ENCODE measurements at places on chromosomes 6 and 20.

GRCh38 chr6:160391419-160392116 is 43.4 kb downstream of the SLC22A3 start:
- no peak for DNase-seq

DNA sequence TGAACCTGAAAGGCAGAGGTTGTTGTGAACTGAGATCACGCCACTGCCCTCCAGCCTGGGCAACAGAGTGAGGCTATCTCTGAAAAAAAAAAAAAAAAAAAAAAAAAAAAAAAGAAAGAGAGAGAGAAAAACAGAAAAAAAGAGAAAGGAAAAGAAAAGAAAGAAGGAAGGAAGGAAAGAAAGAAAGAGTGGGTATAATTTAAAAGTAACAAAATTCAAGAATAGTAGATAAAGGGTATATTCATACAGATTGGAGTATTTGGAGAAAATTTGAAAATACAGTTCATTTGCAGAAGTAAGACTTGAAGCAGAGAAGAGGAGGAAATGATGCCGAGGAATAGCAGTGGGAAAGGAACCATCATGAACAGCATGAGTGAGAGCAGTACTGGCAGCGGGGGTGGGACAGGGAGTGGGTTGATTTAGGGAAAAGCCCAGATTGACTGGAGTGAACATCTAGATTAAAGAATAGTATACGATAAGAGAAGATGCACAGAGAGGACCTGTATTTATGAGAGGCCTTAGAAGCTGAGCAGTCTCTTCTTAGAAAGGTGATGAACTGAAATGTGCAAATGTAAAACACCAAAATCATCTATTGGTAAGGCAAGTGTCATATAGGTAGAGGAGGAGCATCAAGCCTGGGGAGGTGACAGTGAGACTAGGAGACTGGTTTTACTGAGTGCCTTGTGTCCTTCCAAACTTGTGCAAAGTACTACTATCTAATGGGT is 17.8 kb upstream of the HLA-DRB1 start:
- no peak for DNase-seq

DNA sequence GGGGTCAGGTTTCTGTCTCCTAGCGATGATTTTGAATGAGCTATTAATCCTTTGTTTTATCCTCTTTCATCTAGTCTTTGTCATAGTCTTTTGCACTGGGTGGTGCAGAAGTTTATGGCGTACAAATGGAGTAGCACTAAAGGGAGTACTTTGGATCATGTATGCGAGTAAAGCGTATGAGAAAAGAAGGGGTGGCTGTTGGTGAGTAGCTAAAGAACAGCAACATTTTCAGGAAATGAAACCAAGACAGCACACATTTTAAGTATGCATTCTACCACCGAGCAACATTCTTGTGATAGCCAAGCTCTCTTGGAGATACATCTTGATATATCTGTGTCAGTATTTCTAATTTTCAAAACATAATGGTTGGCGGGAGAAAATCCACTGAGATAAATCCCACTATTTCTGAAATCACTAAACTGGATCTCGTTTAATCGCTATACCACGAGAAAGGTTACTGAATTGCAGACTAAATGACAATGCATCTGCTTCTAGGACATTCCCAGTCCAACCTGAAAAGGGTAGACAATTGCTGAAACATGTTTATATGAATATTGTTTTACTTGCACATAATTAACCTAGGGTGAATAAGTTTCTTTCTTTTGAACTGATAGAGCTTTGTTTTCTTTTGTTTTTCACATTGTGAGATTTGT is 196.1 kb downstream of the TRIM27 start:
- no peak for DNase-seq

GRCh38 chr6:124870611-124871459 is 91.4 kb upstream of the RNF217 start:
- DNase-seq = no peak

- DNase-seq = no peak
These were observed 1.1 kb downstream of the MGME1 start for GRCh38 chr20:17969884-17970409.

DNA sequence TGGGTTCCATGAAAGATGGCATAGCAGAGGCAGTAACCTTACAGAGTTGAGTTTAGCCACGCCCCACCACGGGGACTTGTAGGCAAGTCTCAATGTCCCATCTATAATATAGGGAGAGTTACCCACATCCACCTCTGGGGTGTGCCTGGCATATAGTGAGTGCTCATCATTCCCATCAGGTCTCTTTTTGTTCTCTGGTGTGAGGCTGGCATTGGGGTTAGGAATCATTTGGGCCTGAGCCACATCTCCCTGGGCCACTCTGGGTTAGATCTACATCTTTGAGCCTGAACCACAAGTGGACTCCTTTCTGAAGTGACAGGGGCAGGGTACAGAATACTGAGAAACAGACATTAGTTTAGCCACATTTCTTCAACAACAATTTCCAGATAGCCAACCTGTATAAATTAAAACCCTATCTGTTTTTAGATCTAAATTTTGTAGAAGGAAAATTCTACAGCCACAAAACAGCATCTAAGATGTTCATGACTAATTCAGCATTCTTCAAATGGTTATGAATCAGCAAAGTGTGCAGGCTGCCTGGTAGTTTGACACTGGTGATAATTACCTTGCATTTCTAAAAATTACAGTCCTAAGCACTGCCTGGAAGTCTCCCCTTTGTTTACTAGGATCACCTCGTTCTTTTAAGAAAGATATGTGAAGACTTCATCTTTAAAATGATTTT is 20.1 kb downstream of the RNF24 start:
- DNase-seq = no peak

DNA sequence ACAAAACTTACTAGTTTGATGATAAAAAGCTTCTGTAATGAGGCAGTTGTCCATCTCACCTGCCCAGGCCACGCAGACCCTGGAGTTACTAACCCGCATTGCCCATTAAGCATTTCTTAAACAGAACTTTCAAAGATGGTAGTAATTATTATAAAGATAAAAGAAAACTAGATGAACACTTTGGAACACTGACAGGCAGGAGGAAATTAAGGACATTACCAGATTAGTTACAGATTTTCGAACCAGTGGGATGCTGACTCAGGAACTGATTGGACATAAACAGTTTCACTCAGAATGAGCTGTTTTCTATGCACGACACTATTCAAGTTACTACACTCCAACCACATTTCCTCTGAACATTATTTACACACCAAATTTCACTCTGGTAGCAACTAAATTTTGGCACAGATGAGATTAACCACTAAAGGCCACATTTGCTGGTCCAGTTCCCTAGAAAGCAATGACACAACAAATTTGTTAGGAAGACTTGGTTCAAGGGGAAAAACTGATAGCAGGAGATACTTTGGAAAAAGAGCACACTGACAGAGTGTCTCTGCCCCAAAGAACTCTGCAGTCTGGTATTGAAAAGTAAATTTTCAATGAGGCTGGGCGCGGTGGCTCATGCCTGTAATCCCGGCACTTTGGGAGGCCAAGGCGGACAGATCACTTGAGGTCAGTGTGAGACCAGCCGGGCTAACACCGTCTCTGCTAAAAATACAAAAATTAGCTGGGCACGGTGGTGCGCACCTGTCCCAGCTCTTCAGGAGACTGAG is 3.0 kb downstream of the ROMO1 start:
- no peak for DNase-seq

GRCh38 chr20:43689165-43689564 is 22.3 kb downstream of the MYBL2 start:
- DNase-seq = no peak

DNA sequence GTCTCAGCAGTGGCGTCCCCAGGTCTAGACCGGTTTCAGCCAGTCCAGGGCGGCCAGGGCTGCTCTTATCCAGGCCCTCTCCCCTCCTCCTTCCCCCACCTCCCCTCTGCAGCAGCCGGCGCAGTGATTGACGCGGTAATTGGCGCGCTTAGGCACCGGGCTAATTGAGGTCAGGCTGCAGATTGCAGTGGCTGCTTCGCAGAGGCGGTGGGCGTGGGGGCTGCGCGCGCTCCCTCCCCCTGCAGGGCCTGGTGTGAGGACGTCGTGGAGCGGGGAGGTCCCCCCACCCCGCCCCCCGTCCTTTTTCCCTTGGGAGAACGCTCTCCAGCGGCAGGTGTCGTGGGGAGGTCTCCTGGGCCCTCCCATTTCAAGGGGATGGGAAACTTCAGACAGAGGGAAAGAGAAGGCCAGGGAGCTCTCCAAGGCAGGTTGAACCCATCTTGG is 70.4 kb upstream of the BLCAP start:
- no peak for DNase-seq

DNA sequence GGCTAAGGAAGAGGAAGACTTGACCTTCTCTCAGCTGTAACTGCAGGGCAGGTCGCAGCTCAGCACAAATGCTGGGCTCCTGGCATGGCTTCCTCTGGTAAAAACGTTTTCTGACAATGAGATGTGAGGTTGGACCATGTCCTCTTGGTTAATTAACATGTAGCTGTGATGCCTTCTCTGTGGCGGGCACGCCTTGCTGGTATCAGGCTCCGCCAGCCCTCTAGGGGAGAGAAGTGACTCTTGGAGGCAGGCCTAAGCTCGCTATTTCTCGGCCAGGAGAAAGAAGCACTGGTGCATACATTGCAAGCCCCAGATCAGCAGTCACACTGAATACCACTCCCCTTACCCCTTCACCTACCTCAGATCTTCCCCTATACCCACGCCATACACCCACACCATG is 65.0 kb downstream of the QRSL1 start:
- DNase-seq = no peak

DNA sequence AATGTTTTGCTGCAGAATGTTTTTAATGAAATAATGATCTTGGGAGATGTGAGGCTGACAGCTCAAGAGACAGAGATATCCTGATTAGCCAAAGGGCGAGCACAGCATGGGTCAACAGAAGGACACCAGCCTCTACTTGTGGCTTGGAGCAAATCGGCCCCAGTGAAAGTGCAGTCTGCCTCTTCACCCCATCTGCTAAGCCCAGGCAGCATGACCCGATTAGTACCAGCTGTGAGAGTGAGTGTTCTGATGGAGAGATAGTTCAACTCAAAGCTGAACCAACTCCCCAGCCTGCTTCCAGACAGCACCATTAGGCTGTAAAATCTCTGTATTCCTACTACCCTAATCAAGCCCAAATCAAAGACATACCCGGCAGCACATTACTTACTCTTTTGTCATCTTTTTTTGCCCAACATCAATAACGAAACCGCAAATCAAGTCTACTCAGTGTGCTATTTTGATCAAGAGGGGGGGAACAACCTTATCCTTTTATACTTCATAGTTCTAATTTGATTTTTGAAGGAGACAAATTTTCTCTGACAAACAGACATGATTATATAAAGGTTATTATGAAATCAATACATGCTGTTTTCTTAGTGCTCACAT is 514.1 kb upstream of the NRSN1 start:
- no peak for DNase-seq
